Cardiac muscle cell (in vitro differentiated cells and primary cell): ENCODE measurements at places on chromosomes 3 and 15. TPM values are rescaled to one million over a fixed set of nuclear protein-coding genes. Genes with fewer than 3 reads are reported as not detected.

Gene EXD1
- polyA plus RNA-seq: not detected in 2 replicates

Gene RAB7A
- polyA plus RNA-seq: 189 TPM in 2 replicates

Gene IGF2BP2
- 129 and 164 TPM in 2 replicates for polyA plus RNA-seq

Gene IL5RA
- not detected in 2 replicates for polyA plus RNA-seq

Gene CPLX3
- polyA plus RNA-seq: not detected in 2 replicates

Gene AQP9
- polyA plus RNA-seq: not detected in 2 replicates

Gene CRABP1
- 8.7 and 22.9 TPM in 2 replicates for polyA plus RNA-seq

Gene CCDC39
- 0.62 TPM in 1 of 2 replicates, not detected in the other for polyA plus RNA-seq

Gene KCTD6
- polyA plus RNA-seq: 31.0 and 32.1 TPM in 2 replicates

Gene XYLB
- polyA plus RNA-seq: 0.56 and 0.97 TPM in 2 replicates

Gene GP9
- polyA plus RNA-seq: not detected in 2 replicates

Gene CEP63
- 36.6 and 46.4 TPM in 2 replicates for polyA plus RNA-seq

Gene MNS1
- 0.91 and 1.4 TPM in 2 replicates for polyA plus RNA-seq

Gene PFN2
- polyA plus RNA-seq: 152 and 163 TPM in 2 replicates

Gene AADACL2
- not detected in 2 replicates for polyA plus RNA-seq

Gene CPNE9
- 0.06 TPM in 1 of 2 replicates, not detected in the other for polyA plus RNA-seq

Gene LINGO1
- 37.0 and 75.4 TPM in 2 replicates for polyA plus RNA-seq

Gene TLR9
- 0.51 TPM in 1 of 2 replicates, not detected in the other for polyA plus RNA-seq

Gene SGO1
- 10.1 and 30.6 TPM in 2 replicates for polyA plus RNA-seq

Gene PTX3
- 0.71 and 1.6 TPM in 2 replicates for polyA plus RNA-seq

Gene CCDC54
- polyA plus RNA-seq: 0.31 and 0.79 TPM in 2 replicates

Gene FRMD4B
- polyA plus RNA-seq: 38.6 and 68.0 TPM in 2 replicates

Gene CFAP100
- polyA plus RNA-seq: 0.09 TPM in 1 of 2 replicates, not detected in the other

Gene MAGEL2
- 8.9 and 10.2 TPM in 2 replicates for polyA plus RNA-seq

Gene KBTBD8
- polyA plus RNA-seq: 4.3 and 11.8 TPM in 2 replicates

Gene NEK11
- 1.7 and 1.8 TPM in 2 replicates for polyA plus RNA-seq

Gene KCNH8
- polyA plus RNA-seq: 0.19 TPM in 1 of 2 replicates, not detected in the other

Gene CACNA1D
- polyA plus RNA-seq: 41.0 and 55.8 TPM in 2 replicates

Gene PLA2G4E
- not detected in 2 replicates for polyA plus RNA-seq

Gene GLDN
- 0.34 TPM in 1 of 2 replicates, not detected in the other for polyA plus RNA-seq

Gene MDFIC2
- polyA plus RNA-seq: not detected in 2 replicates

Gene PXYLP1
- polyA plus RNA-seq: 11.0 and 22.7 TPM in 2 replicates

Gene SLCO3A1
- 71.9 and 92.3 TPM in 2 replicates for polyA plus RNA-seq

Gene CA12
- polyA plus RNA-seq: not detected in 2 replicates

Gene PLIN1
- 0.09 and 0.85 TPM in 2 replicates for polyA plus RNA-seq

Gene ANKUB1
- not detected in 2 replicates for polyA plus RNA-seq

Gene PRSS50
- polyA plus RNA-seq: 1.9 and 2.0 TPM in 2 replicates

Gene GNAI2
- 255 and 285 TPM in 2 replicates for polyA plus RNA-seq

Gene XIRP1
- polyA plus RNA-seq: 136 and 199 TPM in 2 replicates

Gene RTP3
- polyA plus RNA-seq: not detected in 2 replicates

Gene USF3
- 3.1 and 5.6 TPM in 2 replicates for polyA plus RNA-seq

Gene CRYGS
- polyA plus RNA-seq: 0.12 and 1.1 TPM in 2 replicates

Gene FBXW12
- polyA plus RNA-seq: 0.39 TPM in 1 of 2 replicates, not detected in the other

Gene MYH15
- polyA plus RNA-seq: 0.55 TPM in 1 of 2 replicates, not detected in the other

Gene DPP8
- 23.2 and 29.9 TPM in 2 replicates for polyA plus RNA-seq

Gene PLA2G4B
- polyA plus RNA-seq: 29.1 and 32.3 TPM in 2 replicates

Gene RPS27L
- polyA plus RNA-seq: 325 and 326 TPM in 2 replicates

Gene SAXO2
- polyA plus RNA-seq: 20.6 and 26.3 TPM in 2 replicates

Gene MUC20
- polyA plus RNA-seq: 5.5 and 7.8 TPM in 2 replicates
